DMS79 (cell line): ENCODE measurements at places on chromosomes 1 and 21.

- no peak for DNase-seq
Observed at GRCh38 chr1:40344597-40344996, 27.5 kb upstream of the COL9A2 start.

DNA sequence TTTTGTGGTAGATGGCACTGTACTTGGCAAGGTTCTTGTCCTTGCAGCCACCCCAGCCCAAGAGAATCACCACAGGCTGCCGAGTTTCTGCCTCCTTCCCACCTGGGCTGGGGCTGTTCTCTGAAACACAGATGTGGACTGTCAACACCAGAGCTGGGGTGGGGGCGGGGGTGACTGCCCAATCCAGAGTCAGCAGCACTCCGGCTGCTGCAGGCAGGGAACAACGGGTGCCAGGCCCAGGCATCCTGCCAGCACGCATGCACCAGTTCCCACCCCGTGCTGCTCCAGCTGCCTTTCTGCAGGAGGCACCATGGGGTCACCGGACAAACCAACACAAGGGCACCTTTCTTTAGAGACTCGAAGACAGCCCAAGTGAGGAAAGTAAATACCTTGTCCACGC lies 14.1 kb downstream of the TMEM53 start:
- DNase-seq: peak; percentile 56

DNA sequence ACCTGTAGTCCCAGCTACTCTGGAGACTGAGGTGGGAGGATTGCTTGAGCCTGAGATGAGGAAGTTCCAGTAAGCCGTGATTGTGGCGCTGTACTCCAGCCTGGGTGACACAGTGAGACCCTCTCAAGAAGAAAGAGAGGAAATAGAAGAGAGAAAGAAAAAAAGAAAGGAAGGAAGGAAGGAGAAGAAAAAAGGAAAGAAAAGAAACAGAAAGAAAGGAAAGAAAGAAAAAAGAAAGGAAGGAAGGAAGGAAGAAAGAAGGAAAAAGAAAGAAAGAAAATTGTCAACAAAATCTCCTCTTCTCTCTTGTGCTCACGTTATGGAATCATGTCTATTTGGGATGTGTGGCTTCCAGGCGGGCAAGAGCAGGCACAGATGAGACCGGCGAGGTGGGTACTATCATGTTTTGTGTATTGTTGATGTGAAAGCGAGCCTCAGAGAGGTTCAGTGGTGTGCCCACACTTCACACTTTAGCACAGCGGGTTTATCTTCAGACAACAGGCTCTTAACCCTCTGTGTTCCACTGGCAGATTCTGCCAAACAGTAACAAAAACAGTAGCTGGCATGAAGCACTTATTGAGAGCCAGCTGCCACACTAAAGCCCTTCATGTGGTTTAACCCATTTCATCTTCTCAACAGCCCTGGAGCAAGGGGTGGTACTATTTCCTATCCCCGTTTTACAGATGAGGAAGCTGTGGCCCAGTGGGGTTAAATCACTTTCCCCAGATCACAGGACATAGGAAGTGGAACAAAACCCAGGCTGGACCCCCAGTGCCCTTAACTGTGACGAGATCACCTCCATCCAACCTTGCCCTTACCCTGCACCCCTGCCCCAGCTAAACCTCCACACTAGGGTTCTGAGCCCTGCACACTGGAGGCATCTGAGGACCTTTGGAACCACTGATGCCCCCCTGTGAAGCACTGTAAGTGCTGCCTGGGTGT lies 94.7 kb upstream of the TARDBP start:
- DNase-seq: peak; percentile 79

- no peak for DNase-seq
Observed at GRCh38 chr21:33964706-33965325, 49.2 kb upstream of the ATP5PO start.

DNA sequence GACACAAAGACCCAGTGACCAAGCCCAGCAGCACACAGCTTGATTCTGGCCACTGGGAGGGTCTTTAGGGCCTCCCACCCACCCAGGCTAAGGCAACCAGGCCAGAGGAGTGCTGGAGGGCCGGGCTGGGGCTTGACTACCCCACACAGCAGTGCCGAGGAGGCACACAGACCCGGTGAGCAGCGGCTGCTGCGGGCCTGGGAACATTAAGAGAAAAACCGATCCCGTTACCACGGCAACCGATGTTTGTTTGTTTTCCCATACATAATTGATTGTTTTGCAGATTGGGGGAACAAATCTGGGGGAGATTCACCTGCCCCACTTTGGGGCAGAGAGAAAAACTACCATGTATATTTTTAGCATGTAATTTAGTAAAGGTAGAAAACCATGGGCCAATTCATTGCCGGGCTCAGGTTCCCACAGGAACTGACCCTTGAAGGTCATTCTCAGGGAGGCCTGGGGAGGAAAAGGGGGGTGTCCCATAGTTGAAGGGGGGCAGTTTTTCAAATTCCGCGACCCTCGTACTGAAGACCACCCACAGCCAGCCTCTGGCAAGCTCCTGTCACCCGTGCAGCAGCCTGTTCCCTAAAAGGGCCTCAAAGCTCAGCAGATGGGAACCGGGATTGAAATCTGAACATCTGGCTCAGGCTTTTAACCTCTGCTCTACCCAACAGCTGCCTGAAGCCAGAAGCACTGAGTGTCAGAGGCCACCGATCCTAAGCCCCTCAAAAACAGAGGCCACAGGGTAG lies 35.3 kb downstream of the CHD5 start:
- no peak for DNase-seq

DNA sequence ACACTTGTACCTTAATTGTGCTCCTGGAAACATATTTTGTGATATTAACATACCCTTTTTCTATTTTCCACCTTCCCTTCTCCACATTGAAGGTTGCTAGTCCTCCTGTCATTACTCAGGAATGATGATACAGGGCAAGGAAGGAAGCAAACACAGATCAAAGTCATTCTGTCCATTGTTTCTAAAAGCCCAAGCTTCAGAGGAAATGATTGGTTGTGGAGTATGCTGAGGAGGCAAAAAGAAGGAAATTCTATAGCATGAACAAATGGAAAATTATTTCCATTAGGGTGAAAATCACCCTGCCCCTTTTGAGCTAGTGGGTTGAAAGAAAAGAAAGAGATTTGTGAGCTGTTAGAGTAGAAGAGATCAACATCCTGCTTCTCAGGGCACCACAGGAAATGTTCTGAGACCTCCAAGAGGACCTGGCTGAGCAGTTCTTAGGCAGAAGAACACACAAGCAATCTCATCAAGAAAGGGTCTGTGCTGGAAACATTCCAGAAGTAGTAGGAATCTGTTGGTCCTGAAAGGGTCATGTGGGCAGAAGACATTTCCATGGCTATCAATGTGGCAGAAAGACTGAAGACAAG lies 29.0 kb upstream of the PRRX1 start:
- no peak for DNase-seq

- no peak for DNase-seq
Observed at GRCh38 chr1:182426442-182427430, 23.2 kb upstream of the RGSL1 start.

- no peak for DNase-seq
Observed at GRCh38 chr1:151980287-151981177, 13.1 kb downstream of the S100A10 start.

GRCh38 chr1:30526652-30527345 lies 196.6 kb downstream of the MATN1 start:
- DNase-seq: no peak

DNA sequence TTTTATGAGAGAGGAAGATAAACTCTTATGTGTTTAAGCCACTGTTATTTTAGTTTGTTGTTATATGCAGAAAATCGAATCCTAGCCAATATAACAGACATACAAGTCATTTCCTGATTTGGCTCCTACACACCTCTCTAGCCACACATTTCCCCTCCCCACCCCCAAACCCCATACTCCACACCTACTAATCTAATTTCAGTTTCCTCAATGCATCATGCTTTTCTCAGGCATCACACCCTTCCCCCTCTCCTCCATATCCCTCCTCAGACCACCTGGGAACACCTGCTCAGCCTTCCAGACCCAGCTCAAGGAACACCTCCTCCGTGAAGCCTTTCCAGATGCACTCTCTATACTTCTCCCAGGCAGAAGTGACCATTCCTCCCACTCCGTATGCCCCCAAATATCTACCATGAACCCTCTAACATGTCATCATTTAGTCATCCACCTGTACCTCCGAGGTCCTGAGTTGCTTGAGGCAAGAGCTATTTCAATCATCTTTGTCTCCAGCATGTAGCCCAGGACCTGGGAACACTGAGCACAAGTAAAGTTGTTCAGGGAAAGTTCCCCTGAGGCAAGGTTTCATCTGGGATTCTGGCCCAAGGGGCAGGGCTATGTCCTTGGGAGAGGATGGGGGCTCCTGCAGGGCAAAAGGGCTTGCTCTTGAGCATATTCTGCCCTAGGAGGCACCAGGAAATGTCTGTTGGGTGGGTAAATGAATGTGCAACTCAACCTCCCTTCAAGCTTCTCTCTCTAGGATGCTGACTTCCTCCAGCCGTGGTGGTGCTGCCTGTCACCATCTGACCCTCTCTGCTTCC lies 126.8 kb downstream of the HIVEP3 start:
- no peak for DNase-seq

- peak; percentile 11 for DNase-seq
Observed at GRCh38 chr1:33086384-33086850, 5.5 kb downstream of the AZIN2 start.

GRCh38 chr1:18794561-18794960 lies 64.9 kb downstream of the TAS1R2 start:
- no peak for DNase-seq

DNA sequence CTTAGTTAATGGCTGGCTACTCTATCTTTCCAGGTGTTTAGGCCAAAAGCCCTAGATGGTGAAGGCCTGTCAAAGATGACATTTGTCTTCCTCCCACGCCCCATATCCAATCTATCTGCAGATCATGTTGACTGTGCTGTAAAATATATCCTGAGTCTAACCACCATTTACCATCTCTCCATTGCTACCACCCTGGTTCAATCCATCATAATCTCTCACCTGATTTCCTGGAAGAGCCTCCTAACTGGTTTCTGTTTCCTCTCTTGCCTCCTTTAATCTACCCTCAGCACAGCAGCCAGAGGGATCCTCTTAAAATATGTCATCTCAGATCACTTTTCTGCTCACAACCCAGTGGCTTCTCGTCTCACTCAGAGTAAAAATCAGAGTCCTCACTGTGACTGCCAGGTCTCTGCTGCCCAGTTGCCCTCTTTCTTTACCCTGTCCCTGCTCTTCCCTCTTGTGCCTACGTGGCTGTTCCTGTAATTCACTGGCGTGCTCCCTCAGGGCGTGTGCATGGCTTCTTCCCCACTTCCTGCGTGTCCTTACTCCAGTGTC lies 17.8 kb downstream of the TMEM50A start:
- DNase-seq: no peak

DNA sequence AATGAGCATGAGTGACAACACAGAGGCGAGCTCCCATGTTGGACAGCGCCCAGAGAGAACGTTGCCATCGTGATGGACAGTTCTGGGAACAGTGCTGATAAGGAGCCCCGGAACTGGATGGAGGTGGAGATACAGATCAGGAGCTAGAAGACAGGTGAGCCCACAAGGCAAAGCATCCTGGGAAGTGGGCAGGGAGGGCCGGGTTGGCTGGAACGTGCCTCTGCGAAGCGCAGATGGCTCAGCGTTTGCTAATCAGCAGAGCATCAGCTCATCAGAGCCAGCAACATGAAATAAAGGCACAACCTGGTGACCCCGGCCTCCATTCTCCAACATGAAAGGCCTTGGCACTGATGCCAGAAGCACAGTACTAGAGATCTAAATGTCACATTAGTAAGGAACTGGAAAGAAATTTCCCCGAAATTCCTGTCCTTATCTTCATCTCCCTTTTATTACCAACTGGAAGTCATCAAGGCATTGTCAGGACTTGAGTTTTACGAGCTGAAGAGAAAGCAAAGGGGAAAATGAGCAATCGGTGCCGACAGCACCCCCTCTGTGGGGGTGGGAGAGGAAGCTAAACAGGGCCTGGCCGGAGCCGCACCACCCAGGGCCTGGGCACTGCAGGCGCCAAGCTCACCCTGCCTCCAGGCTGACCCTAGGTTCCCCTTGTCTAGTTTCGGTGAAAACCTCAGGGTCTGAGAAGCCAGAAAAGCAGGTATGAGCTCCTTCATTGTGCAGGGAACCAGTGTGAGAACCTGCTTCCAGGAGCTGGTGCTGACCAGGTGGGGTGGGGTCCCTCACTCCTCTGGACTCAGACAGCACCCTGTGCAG lies 19.9 kb downstream of the ABCA4 start:
- no peak for DNase-seq

DNA sequence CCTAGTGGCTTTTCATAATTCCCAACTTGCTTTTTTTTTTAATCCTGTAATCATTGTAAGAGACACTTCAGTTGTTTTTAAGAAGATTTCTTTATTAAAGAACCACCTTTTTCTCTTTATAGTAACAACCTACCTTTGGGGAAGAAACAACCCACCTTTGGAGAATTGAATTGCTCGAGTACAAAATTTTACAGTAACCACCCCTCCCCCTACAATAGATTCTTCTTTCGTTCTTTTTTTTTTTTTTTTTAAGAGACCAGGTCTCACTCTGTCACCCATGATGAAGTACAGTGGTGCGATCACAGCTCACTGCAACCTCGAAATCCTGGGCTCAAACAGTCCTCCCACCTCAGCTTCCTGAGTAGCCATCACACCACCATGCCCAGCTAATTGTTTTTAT lies 2.1 kb upstream of the LRRC40 start:
- DNase-seq: no peak

DNA sequence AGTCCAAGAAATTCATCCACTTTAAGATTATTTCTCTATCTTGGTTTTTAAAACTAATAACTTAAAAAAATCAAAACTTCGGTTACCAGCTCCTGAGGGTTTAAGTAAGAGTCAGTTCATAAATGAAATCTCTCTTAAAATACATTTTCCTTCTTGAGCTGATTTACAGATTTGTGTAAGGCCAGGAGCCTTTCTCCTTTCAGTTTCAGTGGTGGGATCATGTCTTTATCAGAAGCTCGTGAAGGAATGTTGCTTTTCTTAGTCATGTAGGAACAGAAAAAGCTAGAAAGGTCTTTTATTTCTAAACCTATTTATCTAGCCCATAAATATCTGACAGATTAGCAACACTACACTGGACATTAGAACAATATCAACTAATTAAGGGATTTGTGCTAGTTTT lies 390.2 kb downstream of the GPATCH2 start:
- no peak for DNase-seq

GRCh38 chr1:239269706-239270105 lies 116.7 kb upstream of the CHRM3 start:
- DNase-seq: no peak

DNA sequence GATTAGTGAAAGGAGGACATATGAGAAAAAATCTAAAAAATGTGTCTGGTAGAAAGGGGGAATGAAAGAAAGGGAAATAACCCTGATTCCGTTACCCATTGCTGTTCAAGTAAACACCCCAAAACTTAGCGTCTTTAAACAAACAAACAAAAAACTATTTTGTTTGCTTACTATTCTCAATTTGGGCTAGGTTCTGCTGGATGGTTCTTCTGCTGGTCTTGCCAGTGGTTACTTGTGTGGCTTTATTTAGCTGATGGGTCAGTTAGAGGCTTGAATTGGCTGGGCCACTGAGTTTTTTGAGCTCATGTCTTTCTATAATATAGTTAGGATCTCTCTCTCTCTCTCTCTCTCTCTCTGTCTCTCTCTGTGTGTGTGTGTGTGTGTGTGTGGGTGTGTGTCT lies 112.1 kb downstream of the GRIK1 start:
- no peak for DNase-seq
